ENCODE measurements at places on chromosomes 7 and 10. TPM values are rescaled to one million over a fixed set of nuclear protein-coding genes. Genes with fewer than 3 reads are reported as not detected.

SPDYE9 gene
- total RNA-seq, result not detected

LRRC61 gene
- total RNA-seq, result 1.6 TPM

PTPN20 gene
- total RNA-seq, result 4.5 TPM

STRIP2 gene
- 0.88 TPM for total RNA-seq
